ENCODE measurements at places on chromosomes 1 and 21.

DNA sequence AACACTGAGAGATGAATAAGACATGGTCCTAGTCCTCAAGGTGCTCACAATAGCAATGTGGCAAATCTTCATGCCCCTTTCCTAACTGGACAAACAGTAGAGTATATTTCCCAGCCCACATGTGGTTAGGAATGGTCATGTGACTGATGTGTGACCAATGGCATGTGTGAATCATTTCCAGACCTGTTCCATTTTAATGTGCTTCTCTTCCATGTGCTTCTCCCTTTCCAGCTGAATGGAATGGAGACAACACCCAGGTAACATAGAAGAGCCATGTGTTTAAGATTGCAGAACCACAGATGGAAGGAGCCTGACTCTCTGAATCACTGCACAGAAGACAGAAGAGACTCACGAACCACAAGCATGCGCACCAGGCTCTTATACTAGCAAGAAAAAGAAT lies 409.9 kb upstream of the NFIA start:
- DNase-seq, result no peak

DNA sequence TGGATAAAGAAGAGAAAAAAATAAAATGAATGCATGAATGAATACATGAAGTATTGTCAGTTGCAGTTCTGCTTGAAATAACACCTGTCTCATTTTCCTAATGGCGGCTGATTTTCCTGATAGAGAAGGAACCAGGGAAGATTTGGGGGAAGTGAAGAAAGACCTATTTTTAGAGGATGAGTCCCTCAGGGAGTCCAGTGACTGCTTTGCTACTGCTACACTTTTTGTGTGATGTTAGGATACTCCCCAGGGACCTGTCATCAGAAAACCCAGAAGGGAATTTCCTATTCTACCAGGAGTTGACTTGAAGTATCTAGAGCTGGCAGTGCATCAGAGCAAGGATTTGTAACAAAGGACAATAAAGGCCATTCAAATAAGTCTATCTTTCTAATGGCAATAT lies 114.8 kb downstream of the MAB21L3 start:
- DNase-seq, result no peak

GRCh38 chr1:54715493-54716298 lies at the start of gene TTC4:
TSS of gene TTC4 (plus strand) at chr1:54715861. CDS start at chr1:54715909, 48 bp downstream.
- DNase-seq, result peak; percentile 67

GRCh38 chr1:162988869-162989268 lies 80.3 kb upstream of the RGS4 start:
- DNase-seq, result no peak

GRCh38 chr1:30101487-30102227 lies 621.7 kb downstream of the MATN1 start:
- no peak for DNase-seq

DNA sequence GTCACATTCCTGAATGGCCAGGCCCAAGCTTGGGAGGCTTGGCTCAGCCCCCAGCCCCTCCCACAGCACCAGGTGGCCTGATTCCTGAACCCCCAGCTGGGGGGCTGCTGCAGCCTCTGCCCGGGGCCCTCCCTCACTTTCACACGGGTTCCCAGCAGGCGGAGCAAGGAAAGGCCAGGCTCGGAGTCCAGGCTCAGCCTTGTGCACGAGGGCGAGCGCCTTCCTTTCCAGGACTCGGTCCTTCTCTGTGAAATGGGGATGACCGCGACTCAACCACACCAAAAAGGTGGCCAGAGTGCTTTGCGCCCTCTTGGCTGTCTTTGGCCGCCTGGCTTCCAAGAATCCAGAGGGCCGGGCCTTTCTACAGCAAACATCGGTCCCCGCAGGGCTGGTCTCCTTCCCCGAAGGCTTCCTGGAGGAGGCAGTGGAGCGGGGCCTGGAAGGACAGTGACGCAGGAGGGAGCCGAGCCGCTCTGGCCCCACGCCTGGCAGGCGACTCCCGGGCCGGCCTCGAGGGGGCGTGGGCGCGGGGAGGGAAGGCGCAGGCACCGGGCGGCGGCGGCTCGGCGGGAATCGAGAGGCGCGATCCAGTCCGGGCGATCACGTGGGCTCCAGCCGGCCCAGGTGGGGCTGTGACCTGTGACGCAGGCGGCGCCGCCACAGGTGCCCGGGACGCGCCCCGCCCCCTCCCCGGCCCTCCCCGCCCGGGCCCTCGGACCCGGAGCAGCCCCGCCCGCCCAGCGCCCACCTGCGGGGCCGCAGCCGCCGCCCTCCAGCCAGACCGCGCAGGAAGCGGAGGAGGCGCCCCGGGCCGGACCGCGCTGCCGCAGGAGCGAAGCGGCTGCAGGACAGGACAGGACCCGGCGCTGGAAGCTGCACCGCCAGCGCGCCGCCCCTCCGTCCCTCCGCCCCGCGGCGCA lies at the start of gene ARHGEF16:
TSS of gene ARHGEF16 (plus strand) at position 775 of the 920 bp plus-strand sequence. CDS start 8,420 bp downstream, outside the sequence.
- DNase-seq, result peak; percentile 5

DNA sequence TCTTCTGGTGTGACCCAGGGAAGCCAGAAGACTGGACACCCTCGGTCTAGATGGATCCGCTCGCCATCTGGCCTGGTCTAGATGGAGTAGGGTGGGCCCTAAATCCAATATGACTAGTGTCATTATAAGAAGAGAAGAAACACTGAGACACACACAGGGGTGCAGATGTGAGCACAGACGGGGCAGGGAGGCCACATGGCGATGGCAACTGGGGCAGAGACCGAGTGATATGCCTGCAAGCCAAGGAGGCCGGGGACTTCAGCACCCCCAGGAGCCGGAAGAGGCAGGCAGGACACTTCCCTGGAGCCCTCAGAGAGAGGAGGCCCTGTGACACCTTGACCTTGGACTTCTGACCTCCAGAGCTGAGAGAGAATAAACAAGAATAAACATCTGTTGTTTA lies 5.6 kb upstream of the TFF3 start:
- no peak for DNase-seq

- DNase-seq, result no peak
Observed at GRCh38 chr21:46142582-46143473, 12.6 kb downstream of the FTCD start.

- no peak for DNase-seq
Observed at GRCh38 chr1:36268981-36269380, 37.2 kb upstream of the SH3D21 start.

GRCh38 chr1:31549809-31550620 lies 26.3 kb upstream of the TINAGL1 start:
- DNase-seq, result no peak

GRCh38 chr21:44006017-44006619 lies 6.0 kb upstream of the TRAPPC10 start:
- no peak for DNase-seq

DNA sequence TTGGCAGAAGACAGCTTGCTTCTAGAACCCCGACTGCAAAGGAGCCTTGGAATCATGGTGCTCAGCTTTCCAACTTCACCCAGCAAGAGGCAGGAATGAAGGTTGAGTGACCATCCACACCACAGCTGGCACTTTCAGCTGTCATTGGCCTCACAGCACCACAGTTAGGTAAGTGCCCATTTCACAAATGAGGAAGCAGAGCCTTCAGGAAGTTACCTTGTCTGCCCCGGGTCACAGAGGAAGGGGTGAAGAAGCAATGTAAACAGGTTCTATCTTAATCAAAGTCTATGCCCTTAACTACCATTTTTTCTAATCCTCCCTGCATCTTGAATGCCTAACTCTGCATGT lies 156.0 kb downstream of the GLUL start:
- DNase-seq, result no peak

- DNase-seq, result no peak
Observed at GRCh38 chr1:50228871-50229384, 120.2 kb downstream of the ELAVL4 start.

DNA sequence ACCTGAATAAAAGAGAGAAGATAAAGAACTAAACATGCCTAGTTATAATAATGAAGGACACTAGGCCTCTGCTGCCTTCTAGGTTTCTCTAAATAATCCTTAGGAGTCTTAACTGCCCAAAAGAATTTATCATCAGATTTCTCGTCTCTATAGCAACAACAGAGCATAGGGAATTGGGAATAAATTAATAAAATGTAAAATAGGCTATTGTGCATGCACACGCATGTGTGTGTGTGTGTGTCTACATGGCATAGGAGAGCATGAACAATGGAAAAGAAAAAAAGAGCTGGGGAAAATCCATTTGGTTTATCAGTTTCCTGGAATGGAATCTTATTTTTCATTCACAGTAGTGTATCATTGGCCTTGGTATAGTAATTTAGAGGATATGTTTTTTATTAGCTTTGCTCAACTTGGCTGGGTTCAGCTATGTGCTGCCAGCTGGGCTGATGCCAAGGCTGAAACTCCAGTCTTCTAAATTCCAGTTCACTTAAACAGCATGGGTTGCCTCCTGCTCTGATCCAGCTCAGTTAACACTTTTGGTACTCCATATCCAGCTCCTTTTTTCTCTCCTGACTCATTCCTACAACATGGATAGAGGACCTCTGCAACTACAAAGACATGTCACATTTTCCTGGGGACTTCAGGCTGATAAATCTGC lies 80.6 kb upstream of the SLFNL1 start:
- DNase-seq, result no peak

DNA sequence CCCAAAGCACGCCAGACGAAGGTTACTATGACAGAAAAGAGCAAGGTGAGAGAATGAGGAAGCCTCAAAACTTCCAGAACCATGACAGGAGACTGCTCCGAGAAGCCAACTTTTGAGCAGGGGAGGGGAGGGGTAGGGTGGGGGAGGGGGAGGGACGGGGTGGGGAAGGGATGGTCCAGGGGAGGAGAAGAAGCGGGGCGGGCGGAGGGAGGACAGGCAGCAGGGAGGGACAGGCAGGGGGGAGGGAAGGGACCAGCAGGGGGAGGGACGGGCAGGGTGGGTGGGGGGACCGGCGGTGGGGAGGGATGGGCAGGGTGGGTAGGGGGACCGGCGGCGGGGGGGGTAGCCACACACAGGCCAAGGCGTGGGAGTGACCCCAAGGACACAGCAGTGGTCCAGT lies 2.0 kb downstream of the INTS11 start:
- DNase-seq, result no peak

DNA sequence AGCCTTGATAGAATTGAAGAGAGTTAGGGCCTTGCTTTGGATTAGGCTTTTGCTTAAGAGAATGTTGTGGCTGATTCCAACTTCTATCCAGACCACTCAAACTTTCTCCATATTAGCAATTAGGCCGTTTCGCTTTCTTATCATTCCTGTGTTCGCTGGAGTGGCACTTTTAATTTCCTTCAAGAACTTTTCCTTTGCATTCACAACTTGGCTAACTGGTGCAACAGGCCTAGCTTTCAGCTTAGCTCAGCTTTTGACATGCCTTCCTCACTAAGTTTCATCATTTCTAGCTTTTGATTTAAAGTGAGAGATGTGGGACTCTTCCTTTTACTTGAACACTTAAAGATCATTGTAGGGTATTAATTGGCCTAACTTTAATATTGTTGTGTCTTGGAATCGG lies 183.6 kb upstream of the L1TD1 start:
- no peak for DNase-seq

DNA sequence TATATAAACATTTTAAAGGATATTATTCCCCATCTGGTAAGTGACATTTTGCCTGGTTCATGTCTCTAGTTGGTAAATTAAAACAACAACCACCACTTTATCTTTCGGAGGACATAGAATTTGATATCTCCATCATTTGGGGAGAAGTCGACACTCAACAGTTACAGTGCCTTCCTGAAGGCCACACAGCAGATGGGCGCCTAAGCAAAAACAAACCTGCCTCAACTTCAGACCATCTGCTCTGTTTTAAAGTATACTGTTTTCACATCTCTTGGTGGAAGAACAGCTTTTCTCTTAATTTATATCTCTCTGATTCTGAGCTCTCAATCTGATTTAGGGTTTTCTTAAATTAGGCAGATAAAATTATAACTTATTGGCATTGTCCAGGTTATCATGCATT lies 282.2 kb downstream of the RYR2 start:
- no peak for DNase-seq

DNA sequence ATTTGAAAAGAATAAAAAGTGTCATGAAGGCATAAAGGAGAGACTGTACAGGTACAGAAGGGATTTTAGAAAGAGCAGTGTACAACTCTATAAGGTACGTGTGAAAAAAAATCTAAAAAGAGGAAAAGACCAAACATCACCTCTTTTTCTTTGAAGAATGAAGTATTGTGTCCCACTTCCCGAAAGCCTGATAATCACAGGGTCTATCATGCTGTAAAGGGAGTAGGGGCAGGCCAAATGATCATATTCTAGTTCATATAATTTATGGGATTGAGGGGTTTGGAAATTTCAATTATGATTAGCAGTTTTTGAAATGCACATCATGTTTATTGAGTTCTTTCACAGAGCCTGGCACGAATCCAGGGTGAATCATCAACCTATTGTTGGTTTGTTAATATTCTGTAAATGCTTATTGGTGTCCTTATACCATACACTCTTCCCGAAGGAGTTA lies 910 bp upstream of the RERE start:
- no peak for DNase-seq

GRCh38 chr1:160101717-160102522 lies 3.5 kb upstream of the IGSF8 start:
- DNase-seq, result no peak

- no peak for DNase-seq
Observed at GRCh38 chr1:235919833-235920441, 53.2 kb upstream of the LYST start.

DNA sequence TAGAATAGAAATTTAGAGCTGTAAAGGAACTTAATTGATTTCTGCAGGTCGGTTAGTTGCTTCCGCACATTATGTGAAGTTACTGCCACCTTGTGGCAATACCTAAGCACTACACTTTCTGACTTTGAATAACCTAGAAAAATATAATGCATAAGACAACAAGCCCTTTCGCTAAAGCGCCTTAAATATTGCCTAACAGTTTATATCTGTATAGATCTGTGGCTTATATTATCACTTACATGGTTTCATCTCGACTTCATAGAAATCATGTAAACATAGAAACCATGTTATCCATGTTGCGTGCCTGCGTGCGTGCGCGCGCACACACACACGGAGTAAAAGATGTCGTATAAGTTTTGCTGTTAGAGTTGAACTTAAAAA lies 10.9 kb upstream of the IFI16 start:
- DNase-seq, result peak; percentile 9

DNA sequence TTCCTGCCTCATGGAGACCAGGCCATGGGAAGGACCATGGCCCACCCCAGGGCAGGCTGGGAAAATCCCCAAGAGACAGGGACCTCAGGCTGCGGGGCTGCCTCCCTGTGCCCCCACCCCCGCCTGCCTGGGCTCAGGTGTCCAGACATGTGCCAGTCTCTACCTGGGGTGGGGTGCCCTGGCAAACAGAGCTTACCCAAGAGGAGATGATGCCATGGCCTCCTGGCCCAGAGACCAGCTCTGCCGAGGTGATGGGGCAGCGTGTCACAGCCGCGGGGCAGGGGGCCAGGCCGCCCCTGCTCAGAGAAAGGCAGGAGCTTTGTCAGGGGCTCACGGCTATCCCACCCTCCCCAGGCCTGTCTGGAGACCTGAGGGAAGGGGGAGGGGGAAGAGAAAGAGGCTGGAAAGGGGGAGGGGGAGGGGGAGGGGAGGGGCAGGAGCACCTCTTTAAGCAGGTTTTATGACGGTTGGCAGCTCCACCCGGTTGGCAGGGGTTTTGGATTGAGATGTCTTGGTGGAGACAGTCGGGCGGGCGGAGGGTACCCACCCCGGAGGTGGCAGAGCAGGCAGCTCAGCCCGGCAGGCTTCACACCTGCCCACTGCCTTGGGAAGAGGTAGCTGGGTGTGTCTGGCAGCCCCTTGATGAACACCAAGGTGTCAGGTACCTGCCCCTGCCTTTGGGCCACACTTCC lies 101.5 kb upstream of the IFFO2 start:
- no peak for DNase-seq

GRCh38 chr1:210342986-210343780 lies 14.5 kb downstream of the HHAT start:
- DNase-seq, result no peak
